ENCODE measurements at places on chromosomes 12 and 14.

DNA sequence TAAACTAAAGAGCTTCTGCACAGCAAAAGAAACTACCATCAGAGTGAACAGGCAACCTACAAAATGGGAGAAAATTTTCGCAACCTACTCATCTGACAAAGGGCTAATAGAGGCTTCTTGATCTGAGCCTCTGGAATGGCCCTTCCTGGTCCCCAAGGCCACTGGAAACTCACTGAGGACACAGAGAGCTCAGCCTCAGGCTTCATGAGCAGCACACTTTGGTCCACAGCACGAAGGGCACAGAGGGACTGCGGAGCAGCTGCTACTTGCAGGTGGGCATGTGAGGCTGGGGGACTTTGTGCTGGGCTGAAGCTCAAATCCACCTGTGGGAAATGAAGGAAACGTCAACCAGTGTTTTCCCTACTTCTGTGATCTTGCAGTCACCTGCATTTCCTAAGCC, 27.4 kb downstream of the PZP start:
- no peak for DNase-seq

DNA sequence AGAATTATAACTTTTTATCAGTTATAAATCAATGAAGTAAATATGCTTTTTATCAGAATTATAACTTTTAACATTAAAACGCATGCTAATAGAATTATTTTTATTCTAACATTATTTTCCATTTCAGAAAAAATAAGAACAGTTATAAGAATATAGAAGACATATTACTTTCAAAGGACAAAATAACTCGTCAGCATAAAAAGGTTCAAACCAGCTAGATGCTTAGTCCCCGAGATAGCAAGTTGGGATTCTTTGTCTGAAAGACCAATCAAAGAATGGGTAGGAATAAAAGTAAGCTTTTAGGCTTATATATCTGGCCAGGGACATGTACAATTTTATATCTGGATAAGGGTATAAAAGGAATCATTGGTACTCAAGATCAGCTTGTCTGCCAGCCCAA, 66.0 kb downstream of the GPR137C start:
- DNase-seq = no peak

- no peak for DNase-seq
Measured at GRCh38 chr12:66493819-66494218, 185.1 kb downstream of the GRIP1 start.

GRCh38 chr12:28089338-28089737, 100.9 kb upstream of the CCDC91 start:
- DNase-seq = no peak

- no peak for DNase-seq
Measured at GRCh38 chr14:75370416-75371205, 57.2 kb upstream of the JDP2 start.

DNA sequence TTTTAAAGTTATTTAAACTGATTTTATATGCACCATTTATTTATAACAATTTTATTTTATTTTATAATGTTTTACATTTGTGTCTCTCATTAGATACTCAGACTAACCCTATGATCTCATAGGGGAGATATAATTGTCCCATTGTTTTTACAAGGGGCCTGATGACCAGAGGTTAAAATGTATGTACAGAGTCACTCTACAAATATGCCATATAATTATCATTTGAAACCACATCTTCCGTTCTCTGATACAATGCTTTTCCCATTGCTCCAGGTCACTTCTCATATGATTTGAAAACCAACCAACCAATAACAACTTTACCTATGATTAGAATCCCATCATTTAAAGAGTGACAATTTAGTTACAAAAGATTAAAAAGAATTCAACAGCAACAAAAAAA, 137.8 kb downstream of the GPHN start:
- DNase-seq = no peak

DNA sequence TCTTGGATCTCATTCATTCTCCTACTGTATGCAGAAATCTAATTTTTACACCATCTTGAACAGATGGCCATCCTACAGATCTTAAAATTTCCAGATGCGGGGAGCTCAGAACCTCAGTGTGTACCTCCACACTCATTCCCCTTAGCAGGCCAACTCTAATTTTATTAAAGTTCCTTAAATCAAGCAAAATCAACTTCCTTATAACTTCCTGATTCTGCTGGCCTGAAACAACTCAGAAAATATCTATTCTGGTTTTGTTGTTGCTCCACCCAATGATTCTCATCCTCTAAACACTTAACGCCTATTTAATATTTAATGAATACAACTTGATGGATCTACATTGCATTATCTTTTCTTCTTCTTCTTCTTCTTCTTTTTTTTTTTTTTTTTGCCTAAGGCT, 3.1 kb downstream of the EMP1 start:
- DNase-seq = no peak

DNA sequence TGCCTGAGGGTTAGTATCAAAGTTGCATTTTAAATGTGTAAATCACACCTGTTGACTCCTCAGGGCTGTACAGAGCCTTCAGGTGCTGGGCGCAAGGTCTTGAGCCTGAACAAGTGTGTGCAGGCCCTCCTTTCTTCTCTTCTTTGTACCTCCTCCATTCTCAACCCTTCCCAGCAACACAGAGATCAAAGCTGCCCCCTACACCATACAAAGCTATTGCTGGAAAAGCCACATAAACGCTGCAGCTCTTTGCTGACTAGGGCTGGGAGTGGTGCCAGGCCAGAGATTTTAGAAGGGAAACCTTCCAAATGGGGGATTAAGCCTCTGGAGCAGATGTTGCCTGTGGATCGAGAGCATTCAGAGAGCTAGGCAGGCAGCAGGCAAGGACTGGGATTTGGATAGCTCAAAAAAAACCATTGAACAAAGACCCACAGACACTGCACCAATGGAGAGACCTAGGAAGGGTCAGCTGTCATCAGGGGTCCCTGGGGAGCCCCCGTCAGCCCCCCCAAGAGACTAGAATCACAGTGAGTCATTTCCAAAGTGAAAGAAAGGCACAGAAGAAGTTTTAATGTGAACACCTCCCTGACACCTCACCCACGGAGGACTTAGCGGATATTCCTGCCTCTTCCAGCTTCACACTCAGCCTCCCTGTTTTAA, 18.2 kb upstream of the SUSD6 start:
- no peak for DNase-seq

GRCh38 chr14:21861153-21861552, 187.5 kb upstream of the OR4E1 start:
- DNase-seq = no peak

DNA sequence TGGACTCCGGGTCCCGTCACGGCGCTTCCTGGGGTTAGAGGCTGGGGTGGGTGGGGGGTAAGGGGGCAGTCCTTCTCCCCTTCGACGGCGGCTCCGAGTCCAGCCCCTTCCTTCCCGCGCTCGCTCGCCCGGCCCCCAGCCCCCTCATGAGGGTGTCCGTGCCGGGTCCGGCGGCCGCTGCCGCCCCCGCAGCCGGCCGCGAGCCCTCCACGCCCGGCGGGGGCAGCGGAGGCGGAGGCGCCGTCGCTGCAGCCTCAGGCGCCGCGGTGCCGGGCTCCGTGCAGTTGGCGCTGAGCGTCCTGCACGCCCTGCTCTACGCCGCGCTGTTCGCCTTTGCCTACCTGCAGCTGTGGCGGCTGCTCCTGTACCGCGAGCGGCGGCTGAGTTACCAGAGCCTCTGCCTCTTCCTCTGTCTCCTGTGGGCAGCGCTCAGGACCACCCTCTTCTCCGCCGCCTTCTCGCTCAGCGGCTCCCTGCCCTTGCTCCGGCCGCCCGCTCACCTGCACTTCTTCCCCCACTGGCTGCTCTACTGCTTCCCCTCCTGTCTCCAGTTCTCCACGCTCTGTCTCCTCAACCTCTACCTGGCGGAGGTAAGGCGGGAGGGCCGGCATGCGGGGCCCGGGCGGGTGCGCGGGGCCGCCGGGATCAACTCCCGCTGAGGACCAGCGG, 500 bp downstream of the GPR137C start:
- DNase-seq = peak; percentile 54

GRCh38 chr12:76863005-76863670, 15.7 kb downstream of the CSRP2 start:
- no peak for DNase-seq

- DNase-seq = no peak
Measured at GRCh38 chr12:131754184-131754583, 43.3 kb downstream of the SFSWAP start.

DNA sequence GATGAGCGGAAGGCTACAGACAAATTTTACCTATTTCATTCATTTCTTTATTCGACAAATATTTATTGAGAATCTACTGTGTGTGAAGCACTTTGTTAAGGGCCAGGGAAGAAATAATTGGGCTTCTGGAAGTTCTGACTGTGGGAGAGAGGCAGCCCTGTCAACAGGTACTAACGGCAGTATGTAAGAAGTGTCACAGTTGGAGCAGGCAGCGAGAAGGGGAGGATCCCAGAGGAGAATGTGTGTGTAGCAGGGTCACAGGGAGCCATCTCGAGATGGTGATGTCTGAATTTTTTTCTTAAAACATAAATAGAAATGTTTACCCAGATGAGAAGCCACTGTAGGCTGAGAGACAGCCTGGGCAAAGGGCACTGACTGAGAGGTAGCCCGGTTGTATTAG, 163.3 kb upstream of the SLC38A2 start:
- no peak for DNase-seq

DNA sequence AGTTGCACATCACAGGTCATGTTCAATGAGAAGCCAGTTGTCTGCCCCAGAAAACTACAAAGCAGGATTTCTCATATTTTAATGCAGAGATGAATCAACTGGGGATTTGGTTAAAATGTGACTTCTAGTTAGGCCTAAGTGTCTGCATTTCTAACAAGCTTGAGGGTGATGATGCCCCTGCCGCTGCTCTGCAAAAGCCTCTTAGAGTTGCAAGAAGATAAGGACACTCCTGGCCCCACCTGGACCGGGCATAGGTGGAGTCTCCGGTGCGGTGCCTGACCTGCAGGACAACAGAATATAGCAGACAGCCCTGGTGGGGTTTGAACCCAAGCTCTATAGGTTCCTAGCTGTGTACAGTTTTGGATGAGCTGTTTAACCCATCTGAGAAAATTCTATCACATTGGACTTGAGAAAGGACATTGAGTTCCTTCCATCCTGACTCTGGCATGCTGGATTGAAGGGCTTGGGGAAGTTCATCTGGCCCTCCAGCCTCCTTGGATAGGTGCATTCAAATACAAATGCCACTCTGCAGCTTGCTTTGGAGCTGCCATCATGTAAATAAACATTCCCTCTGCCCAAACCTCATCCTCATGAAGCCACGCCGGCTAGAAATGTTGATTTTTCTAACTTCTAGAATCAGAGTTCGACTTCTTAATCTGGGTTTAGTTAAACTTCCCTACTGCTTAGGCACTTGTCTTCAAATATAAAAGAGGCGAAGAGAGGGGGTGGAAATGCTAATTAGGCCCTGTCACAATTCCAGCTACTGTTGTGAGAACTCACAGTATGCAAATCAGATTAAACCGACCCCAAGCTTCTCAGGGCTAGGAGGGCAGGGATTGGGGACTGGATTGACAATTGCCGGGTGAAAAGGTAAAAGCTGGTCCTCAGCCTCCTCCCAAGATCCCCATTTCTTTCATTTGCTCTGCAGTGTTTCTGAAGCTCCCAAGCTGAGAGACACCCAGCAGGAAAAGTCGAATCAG, 1225.6 kb downstream of the VRK1 start:
- no peak for DNase-seq

- DNase-seq = no peak
Measured at GRCh38 chr12:89672589-89672979, 36.1 kb downstream of the ATP2B1 start.

- DNase-seq = no peak
Measured at GRCh38 chr12:74608231-74608775, 70.7 kb downstream of the ATXN7L3B start.

- no peak for DNase-seq
Measured at GRCh38 chr12:108191086-108191485, 62.0 kb downstream of the WSCD2 start.

DNA sequence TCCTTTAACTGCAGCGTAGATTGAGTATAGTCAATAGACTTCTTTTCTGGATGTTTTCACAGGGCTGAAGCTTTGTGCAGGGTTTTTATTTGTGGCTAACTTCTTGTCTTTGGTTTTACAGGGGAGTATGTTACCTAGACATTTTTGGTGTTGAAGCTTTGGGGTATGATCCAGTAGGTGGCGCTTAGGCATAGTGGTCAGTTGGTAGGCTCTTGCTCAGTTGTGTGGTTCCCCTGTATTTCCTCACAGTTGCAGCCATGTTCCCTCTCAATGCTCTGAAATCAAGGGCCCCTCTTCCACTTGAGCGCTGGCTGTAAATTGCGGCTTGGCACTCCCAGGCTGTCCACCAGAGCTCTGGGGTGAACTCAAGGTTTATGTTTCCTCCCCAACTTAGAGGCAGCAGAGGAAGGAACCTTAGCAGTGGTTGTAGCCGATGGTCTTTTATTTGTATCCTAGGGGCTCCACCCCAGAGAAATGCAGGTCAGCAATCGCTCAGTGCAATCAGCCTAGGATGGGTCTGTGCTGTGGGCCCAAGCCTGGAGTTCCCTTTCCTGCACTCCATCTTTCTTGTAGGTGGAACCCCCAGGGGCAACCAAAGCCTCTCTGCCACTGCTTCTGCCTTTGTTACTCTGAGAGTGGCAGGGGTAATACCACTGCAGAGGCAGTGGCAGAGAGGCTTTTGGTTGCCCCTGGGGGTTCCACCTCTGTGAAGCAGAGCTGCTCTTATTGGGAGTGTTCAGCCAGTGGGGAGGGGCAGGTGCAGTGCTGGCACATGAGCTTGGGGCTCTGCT, 55.1 kb downstream of the CMAS start:
- DNase-seq = peak; percentile 33

DNA sequence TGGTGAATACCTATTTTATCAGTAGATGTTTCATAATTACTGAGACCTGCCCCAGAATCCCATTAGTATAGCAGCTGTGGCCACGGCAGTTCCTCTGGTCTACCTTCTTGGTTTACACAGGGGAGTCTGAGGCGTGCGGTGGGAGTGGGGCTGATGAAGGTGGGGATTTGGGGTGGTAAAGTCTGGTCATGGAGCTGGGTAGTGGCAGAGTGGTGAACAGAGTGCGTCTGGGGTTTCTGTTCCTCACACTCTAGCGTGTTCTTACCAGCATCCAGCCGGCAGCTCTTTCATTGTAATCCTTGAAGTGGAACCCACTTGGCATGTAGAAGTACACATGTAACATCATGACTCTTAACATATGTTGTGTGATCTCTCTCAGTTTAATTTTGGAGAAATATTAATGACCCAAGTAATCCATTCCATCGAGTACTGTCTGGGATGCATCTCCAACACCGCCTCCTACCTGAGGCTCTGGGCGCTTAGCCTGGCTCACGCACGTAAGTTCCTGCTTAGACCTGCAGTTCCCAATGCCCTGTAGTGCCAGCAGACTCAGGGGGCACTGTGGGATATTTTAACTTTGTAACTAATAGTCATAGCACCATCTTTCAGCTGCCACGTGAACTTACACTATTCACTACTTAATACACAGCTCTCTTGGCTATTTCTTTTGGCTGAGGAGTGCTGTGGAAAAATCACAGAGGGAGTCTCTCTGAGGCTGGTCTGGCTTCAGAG, 7.9 kb upstream of the DNAH10 start:
- DNase-seq = no peak
